Activated CD8-positive, alpha-beta memory T cell treated with anti-CD3 and anti-CD28 coated beads, Interleukin-2, amount 10 ng/mL, durations not matched to agents 7 days and 5 days (primary cell): ENCODE measurements at places on chromosomes 13 and 19.

GRCh38 chr13:101433895-101434294 is 17.6 kb upstream of the NALCN start:
- no peak for DNase-seq

DNA sequence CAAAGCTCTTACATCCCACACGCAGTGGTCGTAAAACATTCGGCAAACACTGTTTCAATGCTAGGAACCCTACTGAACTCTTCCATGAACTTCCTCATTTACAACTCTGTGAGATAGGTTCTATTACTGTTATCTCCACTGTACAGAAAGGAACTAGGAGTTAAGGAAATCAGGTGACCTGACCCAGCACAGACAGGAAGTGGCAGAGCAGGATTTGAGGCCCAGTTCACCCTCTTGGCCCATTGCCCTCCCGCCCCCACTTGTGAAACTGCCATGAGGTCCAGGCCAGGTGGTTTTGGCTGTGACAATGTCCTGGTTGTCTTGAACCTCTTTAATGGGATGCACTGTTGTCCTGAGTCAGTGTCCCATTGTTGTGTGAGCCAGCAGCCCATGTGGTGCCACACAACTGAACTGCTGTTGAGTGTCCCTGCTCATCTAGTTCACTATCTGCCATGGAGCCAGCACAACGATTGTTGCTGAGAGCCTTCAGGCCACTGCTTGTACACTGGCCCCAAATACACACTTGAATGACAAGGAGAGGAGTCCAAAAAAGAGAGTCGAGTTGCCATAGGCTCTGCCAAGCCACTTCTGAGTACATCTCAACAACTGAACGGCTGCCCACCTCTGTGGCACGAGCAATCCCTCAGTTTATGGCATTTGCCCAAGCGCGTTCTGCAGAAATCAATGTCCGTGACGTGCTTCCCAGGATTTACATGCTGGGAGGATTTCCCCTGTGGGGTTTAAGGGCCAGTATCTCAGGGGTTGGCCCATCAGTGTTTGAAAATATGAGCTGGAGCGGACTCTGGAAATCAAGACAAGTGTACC is 484.6 kb downstream of the TSHZ3 start:
- no peak for DNase-seq

- no peak for DNase-seq
These were observed 77.6 kb downstream of the LRCH1 start for GRCh38 chr13:46630431-46631178.

GRCh38 chr13:79909644-79910043 is 428.7 kb downstream of the NDFIP2 start:
- no peak for DNase-seq

DNA sequence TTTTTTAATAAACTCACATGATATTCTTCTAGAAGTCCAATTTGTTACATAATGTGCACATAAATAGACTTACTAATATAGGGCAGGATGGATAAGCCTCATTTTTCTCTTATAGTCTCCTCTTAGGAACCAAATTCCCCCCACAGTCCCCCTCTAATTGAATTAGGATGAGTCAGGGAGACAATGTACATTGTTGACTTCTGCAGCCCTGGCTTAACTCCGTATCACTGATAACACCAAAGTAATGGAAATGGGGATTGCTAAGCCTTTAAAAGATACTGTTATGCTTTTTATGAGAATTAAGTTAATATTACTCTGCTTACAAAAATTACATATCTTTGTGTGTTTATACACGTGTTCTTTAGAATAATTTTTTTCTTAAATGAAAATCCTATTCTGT is 5.1 kb upstream of the PCDH9 start:
- no peak for DNase-seq

DNA sequence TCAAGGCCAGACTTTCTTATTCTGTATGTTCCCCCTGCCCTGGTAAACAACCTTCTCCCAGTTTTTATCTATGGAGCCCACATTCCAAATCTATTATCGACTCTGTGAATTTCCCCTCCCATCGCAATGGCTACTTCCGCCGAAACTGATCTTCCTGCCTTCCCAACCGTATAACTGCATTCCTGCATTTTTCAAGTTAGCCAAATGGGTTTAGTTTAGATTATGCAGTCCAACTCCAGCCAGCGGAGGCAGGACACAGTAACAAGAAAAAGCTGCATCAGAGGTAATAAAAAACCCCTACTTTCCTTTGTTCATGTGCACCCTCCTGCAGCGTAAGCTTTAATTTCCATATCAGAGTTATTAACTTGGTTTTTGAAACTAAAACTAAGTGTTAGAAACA is 112.2 kb upstream of the ZNF91 start:
- no peak for DNase-seq

GRCh38 chr13:92717857-92718256 is 508.8 kb upstream of the GPC6 start:
- DNase-seq = no peak

DNA sequence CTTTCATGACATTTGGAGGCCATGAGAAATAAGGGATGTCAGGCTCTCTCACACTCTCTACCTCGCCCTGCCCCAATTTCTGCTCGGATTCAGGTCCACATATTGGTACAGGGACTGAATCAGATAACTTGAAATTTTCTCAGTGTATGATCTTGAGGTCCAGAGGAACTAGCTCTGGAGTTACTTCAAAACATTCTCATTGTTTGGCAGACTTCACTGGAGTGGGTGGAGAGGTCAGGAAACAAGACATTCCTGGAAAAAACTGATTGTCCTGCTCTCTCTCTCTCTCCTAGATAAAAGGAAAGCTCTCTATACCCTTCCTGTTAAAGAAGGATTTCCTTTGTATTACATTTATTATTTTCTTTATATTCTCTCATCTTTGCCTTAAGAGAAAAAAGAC is 428.1 kb upstream of the DACH1 start:
- no peak for DNase-seq

GRCh38 chr19:36986601-36987000 is 70.5 kb downstream of the ZNF568 start:
- no peak for DNase-seq

GRCh38 chr13:85541476-85541875 is 257.7 kb downstream of the SLITRK6 start:
- DNase-seq = no peak

GRCh38 chr19:19489804-19490204 is 25.5 kb downstream of the TSSK6 start:
- no peak for DNase-seq

GRCh38 chr13:76861859-76862258 is 24.3 kb downstream of the KCTD12 start:
- no peak for DNase-seq

GRCh38 chr13:32285633-32285965 is 29.6 kb downstream of the ZAR1L start:
- no peak for DNase-seq

- no peak for DNase-seq
These were observed 6.6 kb downstream of the RAB3D start for GRCh38 chr19:11332822-11333221.

GRCh38 chr19:35279985-35280821 is 2.1 kb upstream of the HAMP start:
- no peak for DNase-seq

- DNase-seq = no peak
These were observed 83.4 kb downstream of the MIPEP start for GRCh38 chr13:23805821-23806220.

DNA sequence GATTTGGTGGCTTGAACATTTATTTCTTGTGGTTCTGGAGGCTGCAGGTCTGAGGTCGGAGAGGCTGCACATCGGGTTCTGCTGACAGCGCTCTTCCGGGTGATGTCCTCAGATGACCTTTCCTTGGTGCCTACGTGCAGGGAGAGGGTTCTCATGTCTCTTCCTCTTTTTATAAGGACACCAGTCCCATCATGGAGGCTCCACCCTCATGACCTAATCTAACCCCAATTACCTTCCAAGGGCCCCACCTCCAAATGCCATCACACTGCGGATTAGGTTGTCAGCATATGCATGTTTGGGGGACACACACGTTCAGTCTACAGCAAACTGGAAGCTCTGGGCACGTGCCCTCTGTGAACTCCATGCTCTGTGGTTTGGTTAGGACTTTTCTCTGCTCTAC is 338.6 kb downstream of the FGF9 start:
- DNase-seq = no peak

- no peak for DNase-seq
These were observed 67.8 kb upstream of the ZDHHC20 start for GRCh38 chr13:21526707-21527540.

DNA sequence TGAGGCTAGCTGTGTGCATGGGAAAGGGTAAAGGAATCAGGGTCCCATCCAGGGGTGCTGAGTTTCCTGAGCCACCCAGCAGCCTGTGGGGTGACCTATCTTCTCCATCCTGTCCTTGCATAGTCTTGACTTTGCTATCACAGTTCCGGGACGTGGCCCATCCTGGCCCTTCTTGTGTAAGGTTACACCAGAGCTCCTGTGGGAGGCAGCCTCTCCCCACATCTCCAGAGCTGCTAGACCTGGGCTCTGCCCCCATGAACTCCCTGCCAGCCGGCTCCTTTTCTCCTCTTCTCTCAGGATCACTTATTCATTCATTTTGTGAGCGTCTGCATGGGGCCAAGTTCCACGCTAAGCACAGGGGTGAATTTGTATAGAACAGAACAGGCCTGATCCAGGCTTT is 238.9 kb downstream of the TSHZ3 start:
- DNase-seq = no peak

DNA sequence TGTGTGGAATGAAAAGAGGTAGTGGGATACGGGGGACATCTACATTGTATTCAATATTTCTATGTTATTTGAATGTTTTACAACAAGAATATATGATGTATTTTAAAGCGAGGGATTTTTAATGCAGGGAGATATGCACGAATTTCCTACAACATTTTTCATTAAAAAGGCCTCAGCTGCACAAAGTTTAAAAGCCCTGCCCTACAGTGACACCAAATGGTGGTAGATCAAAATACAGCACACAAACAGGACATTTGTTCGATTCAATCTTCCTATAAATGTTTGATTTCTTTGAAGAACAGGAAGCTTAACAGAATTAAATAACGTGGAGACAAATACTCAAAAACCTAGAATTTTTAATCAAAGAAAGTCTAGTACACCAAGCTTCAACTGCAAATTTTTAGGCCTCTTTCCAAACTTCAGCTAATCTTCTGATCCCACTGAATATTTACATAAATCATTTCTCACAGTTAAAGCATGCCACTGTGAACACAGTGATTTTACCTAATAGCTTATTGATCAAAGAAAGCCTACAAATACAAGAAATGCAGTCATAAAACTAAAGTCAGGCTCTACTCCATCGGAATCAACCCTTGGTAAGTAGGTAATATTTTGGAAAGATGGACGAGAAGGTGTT is 257.2 kb downstream of the DIAPH3 start:
- DNase-seq = no peak

DNA sequence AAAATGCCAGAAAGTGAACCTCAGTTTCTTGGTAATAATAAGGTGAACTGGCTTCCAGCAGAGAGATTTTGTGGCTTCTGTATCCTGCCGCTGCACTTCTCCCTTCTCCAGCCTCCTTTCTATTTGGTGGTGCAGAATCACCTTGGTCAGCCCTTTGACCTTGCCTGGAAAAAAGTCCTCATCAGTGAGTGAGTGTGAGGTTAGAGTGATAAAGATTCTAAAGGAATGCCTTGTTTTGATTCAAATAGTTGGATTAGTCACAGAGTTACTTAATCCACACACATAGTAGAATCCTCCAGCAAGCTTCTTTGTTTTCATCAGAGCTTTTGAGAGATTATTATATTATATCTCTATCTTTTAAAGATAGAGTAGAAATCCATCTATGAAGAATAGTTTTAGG is 140.9 kb downstream of the KCNRG start:
- DNase-seq = no peak

- no peak for DNase-seq
These were observed 30.7 kb upstream of the C13orf46 start for GRCh38 chr13:114004420-114005205.

- no peak for DNase-seq
These were observed 5.1 kb downstream of the CHMP2A start for GRCh38 chr19:58549664-58550361.

DNA sequence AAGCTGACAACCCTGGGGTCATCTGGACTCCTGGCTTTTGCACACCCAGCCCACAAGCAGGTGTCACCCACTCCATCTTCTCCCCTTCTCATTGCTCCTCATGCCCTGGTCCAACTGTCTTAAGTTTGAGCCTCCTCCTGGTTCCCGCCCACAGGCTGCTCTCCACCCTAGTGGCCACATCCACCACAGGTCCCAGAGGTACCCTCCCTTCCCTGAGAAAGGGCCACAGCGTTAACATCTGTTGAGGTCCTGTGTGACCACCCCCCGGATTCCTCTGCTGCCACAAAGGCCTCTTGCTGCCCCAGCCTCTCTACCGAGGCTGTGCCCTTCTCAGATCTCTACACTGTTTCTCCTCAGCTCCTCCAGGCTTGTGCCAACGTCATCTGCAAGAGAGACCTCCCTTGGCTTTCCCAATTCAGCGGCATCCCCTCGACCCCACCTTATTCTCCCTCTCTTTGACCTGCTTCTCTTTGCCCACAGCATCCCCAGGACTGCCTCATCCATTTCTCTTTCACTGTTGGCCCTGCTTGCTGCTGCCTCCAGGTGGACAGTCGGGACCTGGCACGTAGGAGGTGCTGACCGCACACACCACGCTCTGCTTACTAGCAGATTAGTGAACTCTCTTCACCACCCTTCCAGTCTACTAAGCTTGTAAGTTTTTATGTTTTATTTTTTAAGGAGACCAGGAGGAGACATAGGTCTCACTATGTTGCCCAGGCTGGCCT is 33.3 kb downstream of the SUGP2 start:
- no peak for DNase-seq

GRCh38 chr19:55041627-55042343 is 3.7 kb upstream of the GP6 start:
- peak; percentile 68 for DNase-seq

DNA sequence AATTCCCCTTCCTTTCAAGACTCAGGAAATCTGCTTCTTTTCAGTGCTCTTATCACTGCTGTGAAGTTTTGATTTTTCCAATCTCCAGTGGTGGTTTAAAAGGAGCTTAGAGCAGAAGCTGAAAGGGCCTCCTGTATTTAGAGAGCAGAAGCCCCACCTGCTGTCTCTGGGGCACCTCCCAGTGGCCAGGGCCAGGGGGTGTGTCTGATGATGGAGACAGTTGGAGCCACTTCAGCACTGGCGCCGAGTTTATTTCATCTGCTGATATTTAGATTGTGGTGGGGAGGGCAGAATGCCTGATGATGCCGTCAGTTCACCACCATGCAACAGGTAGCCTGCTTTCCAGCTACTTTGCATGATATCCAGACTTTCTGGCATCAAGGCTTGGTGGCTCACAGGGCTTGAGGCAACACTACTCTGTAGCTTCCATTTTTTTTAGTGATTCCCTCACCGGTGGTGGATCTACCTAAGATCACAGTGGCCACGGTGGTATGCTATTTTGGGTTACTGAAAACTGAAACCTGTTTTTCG is 371.9 kb downstream of the KCNRG start:
- DNase-seq = peak; percentile 49
